ENCODE measurements at places on chromosomes 16 and 17.

DNA sequence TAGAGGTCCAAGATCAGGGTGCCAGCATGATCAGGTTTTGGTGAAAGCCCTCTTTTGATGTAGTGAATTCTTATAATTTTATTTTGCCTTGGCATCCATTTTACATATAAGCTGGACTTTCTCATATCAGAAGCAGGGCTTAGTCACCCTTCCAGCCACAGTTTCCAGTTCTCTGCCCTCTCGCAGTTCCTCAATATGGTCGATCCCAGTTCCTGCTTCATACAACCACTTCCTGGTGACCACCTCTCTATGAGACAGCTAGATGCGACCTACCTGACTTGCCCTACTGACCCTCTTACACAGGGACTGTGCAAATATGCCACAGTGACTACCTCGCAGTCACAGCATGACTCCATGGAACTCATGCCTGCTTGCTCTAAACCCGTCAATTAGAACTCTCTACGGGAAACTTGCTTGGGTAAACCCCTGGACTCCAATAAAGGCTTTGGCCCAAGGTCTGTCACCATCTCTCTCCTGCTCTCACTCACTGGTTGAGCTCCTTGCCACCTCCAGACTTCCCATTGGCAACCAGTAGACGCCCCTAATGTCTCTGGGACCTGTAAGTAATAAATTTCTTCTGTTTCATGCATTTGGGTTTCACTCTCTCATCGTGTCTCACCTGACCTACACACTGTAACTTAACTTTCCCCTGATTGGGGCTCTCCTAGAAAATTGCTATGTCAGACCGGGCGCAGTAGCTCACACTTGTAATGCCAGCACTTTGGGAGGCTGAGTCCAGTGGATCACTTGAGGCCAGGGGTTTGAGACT lies 21.4 kb downstream of the CD300LG start:
- no peak for DNase-seq

DNA sequence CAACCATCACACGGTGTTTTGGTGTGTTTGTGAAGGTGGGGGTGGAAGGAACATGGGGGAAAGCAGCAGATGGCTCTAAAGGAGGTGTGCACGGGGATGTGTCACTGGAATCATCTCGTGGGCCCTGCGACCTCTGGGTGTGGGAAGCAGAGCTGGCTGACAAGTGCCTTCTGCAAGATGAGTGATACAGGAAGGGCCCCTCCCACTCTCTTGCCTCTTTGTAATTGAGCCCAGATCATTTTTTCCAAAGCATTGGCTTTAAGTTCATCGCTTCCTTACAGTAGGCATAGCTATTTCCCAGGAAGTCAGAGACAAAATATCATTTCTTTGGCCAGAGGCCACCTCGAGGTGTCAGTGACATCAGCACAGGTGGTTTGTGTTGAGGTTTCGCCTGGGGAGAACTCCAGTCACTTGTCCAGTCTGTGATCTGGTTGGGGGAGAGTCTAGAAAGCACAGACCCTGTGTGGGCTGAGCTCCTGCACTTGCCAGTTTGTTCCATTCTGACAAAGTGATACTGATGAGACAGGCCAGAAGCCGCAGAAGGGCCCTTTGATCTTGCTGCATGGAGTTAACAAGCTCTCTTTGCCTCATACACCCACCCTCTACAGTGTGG lies 20.6 kb upstream of the SNTB2 start:
- DNase-seq, result no peak

- no peak for DNase-seq
These were observed 137.2 kb upstream of the RPH3AL start for GRCh38 chr17:489758-490329.

- DNase-seq, result no peak
These were observed 18.4 kb downstream of the GJD3 start for GRCh38 chr17:40345994-40346764.

DNA sequence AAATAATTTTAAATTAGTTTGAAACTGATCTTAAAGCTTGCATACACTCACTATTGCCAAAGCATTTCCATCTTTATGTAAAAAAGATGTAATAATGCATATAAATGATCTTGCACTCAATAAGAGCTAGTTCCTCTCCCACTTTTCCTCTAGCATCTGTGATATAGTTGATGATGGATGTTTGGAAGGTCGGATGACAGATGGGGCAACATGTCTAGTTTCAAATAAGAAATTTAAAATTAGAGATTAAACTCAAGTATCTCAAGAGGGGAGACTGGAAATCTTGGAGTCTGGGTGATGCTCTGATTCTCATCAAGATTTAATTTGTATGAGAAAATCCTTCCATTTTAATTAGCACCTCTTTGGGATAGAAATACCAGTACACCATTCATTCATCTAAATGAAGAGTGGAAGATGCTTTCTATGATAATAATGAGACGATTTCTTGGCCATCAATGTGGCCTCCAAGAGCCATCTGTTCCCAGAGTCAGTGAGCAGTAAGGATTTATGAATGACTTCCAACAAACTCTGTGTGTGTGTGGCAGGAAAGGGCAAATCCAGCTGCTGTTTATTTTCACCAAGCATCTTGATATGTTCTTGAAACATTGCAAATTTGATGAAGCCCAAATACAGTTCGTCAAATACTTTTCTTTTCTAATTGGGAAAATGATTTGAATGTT lies 616.3 kb upstream of the CDH8 start:
- no peak for DNase-seq

GRCh38 chr17:62663304-62663703 lies 35.8 kb downstream of the MRC2 start:
- DNase-seq, result no peak

GRCh38 chr16:21702276-21702675 lies 38.5 kb downstream of the OTOA start:
- DNase-seq, result no peak
